ENCODE measurements at places on chromosomes 16 and 17.

DNA sequence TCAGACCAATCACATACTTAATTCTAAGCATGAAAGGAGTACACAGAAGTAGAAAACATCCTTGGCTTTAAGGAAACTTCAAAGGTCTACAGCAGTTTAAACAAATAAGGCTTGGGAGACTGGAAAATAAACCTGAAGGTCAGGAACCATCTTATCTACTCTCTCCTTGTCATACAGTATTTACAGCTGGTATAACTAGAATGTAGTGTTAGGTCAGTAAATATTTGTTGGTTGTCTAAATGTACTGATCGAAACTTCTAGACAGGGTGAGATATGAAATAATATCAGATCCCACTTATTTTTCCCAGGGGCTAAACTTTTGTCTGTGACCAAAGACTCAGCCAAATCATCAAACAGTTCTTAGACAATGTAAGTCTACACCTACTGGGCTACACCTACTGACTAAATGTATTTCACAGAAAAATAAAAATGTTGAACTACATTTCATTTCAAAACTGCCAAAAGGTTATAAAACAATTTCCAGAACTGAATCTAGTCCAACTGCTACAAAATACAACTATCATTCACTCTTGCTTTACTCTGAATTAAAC is 27.1 kb upstream of the TMEM97 start:
- no peak for DNase-seq

- DNase-seq = no peak
Measured at GRCh38 chr17:63989622-63990345, 8.4 kb upstream of the PRR29 start.

DNA sequence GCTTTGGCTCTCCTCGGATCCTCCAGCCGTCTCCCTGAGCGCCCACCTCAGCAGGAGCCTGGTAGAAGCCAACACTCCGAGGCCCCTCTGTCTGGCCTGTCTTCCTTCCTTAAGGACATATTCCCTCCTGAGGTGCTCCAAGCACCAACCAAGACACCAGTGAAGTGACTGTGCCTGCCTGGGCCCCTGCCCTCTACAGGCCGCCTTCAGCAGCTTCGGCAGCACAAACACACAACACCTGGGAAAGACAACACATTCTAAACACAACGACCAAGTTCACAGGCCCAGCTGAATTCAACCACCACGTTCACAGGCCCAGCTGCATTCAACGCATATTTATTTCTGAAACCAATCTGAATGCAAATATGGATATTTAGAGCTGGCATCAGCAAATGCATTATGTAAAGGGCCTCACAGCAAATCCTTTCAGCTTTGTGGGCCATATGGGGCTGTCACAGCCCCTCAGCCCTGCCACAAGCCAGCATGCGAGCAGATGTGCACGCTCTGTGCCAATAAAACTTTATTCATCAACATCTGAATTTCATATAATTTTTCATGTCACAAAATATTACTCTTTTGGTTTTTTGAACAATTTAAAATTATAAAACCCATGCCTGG is 12.2 kb downstream of the GALNS start:
- no peak for DNase-seq

- DNase-seq = no peak
Measured at GRCh38 chr17:6660805-6661463, 9.4 kb downstream of the C17orf100 start.

- DNase-seq = peak; percentile 11
Measured at GRCh38 chr16:17529982-17530760, 59.4 kb upstream of the XYLT1 start.

DNA sequence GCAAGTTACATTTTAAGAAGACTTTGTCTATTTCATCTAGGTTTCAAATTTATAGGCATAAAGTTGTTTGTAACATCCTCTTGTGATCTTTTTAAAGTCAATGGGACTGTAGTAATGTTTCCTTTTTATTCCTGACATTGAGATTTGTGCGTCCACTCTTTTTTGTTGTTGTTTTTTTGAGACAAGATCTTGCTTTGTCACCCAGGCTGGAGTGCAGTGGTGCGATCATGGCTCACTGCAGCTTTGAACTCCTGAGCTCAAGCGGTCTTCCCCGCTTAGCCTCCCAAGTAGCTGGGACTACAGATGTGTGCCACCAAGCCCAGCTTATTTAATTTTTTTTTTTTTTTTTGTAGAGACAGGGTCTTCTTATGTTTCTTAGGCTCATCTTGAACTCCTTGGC is 29.9 kb downstream of the RPTOR start:
- DNase-seq = no peak
